ENCODE measurements at places on chromosomes 5 and 9. TPM values are rescaled to one million over a fixed set of nuclear protein-coding genes. Genes with fewer than 3 reads are reported as not detected.

The HRCT1 gene
- total RNA-seq: 1.8 TPM

The RETREG1 gene
- 8.3 TPM for total RNA-seq

The PPP3R2 gene
- total RNA-seq: not detected

The EFCAB9 gene
- total RNA-seq: not detected

The PCDHA7 gene
- total RNA-seq: 0.72 TPM

The PPIC gene
- total RNA-seq: 92.8 TPM

The NIPAL4 gene
- total RNA-seq: not detected

The IRX1 gene
- total RNA-seq: 3.2 TPM

DNA sequence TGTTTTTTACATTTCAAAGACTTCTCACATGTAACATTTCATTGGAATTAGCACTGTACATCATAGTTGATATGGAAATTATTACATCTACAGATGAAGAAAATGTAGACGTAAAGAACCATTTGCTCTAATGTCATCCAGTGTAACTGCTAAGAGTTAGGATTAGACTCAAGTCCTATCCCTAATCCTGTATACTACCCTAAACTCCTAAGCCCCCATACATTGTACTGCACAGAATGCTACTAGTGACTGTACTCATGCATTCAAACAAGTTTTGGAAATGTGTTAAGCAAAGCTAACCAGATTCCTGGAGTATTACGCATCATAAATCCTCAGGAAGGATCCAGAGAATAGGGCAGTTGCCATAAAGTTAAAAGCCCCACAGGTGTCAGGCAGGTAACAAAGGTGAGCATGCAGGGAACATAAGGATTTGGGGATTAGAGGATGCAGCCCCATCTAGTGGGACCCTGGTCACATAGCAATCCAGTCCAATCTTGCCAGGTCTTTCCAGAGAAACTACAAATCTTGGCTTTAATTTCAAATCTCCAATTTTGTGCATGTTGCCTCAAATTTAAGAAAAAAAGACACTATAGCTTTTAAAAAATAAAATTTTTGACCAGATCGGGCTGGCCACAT lies 32.0 kb downstream of the HAVCR1 start:
- no peaks in the 10 kb centered on the region for H3K36me3 ChIP-seq
- H3K4me3 ChIP-seq: no peak overlapping the region
- H3K4me1 ChIP-seq: no peaks in the 10 kb centered on the region
- H3K27me3 ChIP-seq: no peaks in the 10 kb centered on the region
- no peak for DNase-seq

DNA sequence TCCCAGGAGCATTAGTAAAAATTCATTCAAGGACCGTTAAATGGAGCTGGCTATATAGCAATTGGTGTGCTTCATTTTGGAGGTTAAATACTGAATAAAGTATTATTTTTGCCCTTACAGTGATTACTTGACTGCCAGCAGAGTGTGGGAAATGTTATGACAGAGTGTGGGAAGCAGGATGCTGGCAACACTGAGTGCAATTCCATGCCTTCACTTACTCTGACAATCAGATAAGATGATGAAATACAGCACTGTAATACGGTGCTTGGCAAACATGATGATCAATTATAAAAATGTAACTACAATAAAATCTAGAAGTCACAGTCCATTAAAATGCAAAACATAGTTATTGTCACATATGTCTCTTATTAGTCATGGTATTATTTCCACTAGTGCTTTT lies 651.3 kb downstream of the PTPRD start:
- no peak overlapping the region for H3K27ac ChIP-seq
- no peak for DNase-seq
- no peaks in the 10 kb centered on the region for H3K27me3 ChIP-seq
- no peak overlapping the region for H3K4me3 ChIP-seq
- no peaks in the 10 kb centered on the region for H3K4me1 ChIP-seq
- no peaks in the 10 kb centered on the region for H3K36me3 ChIP-seq

GRCh38 chr5:62584391-62584790 lies 5.8 kb downstream of the LRRC70 start:
- H3K36me3 ChIP-seq: no peaks in the 10 kb centered on the region
- no peak overlapping the region for H3K27ac ChIP-seq
- H3K4me1 ChIP-seq: no peaks in the 10 kb centered on the region
- no peaks in the 10 kb centered on the region for H3K27me3 ChIP-seq
- DNase-seq: no peak
- H3K4me3 ChIP-seq: no peak overlapping the region

- no peaks in the 10 kb centered on the region for H3K36me3 ChIP-seq
- H3K4me1 ChIP-seq: peaks cover 24% of the 10 kb centered on the region
- no peak overlapping the region for H3K4me3 ChIP-seq
- DNase-seq: no peak
- H3K27me3 ChIP-seq: no peaks in the 10 kb centered on the region
Measured at GRCh38 chr5:143636931-143637528, 174.9 kb upstream of the HMHB1 start.

DNA sequence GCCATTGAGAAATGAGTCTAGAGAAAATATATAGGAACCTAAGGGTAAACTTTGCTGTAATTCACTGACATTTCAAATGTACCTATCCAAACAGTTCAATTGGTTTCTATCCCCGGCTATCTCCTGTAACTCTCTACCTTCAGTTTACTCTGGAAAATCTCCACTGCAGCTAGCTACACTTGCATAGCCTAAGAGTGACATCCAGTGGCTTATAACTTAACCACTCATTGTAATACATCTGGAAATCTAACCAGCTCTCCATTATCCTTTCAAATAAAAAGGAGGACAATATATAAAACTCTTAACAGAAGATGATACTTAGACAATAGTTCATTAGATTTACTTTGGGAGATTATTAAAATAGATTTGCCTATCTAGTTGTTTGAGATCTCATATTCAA lies 35.3 kb upstream of the SPDL1 start:
- no peaks in the 10 kb centered on the region for H3K36me3 ChIP-seq
- H3K4me1 ChIP-seq: peaks cover 18% of the 10 kb centered on the region
- no peak for DNase-seq
- H3K27me3 ChIP-seq: no peaks in the 10 kb centered on the region

- H3K4me3 ChIP-seq: no peak overlapping the region
- H3K36me3 ChIP-seq: no peaks in the 10 kb centered on the region
- no peak overlapping the region for H3K27ac ChIP-seq
- no peaks in the 10 kb centered on the region for H3K4me1 ChIP-seq
- peaks cover 9% of the 10 kb centered on the region for H3K27me3 ChIP-seq
Measured at GRCh38 chr9:120901755-120902568, 24.6 kb downstream of the TRAF1 start.

All from osteoblast (primary cell).